Activated CD4-positive, alpha-beta T cell treated with anti-CD3 and anti-CD28 coated beads, Interleukin-2, amount 50 U/mL, for 48 hours (primary cell): ENCODE measurements at places on chromosomes 6 and 20.

DNA sequence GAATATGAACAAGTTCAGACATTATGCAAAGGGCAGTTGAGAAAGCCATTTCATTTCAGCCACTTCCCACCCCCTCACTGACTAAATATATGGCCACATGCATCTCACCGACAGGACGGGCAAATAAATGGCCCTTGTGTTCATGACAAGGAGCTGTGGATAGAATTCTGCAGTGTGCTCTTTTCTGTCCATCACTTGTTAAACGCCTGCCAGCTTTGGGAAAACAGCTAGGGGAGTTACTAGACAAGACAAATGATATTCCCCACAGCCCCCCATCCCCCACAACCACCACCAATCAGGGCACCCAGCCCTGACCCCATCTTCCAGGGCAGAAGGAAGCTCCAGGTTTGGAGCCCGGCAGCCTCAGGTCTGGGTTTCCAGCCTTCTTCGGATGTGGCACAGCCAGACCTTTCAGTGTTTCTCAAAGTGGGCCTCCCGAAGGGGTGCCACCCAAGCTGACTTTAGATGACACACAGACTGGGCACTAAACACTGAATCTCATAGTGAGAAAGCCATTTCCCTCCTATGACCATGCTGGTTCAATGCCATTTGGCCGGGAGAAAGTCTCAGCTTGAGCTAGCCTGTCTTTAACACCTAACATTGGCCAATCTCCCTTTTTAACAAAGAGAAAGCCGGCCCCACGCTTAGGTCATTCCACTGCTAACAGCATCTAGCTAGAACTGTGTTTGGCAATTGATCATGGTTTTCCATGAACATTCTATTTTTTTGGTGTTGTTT lies 4.0 kb upstream of the RIPOR3 start:
- no peak for DNase-seq

GRCh38 chr6:151733680-151734320 lies 73.7 kb upstream of the ESR1 start:
- DNase-seq = no peak

DNA sequence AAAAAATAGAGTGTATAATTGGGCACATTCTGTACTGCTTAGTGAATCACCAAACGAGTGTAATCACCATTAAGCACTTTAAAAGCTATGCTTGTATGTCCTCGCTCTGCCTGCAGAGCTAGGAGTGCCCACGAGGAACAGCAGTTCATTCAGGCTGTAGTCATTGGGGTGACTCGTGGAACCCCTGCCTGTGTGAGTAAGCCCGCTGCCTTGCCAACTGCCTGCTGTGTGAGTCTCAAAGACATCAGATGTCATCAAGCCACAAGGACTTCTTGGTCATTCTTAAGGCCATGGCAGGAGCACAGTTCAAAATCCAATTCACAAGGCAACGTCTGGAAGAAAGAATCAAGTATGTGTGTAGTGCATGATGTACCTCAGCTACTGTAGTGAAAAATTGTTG lies 60.4 kb downstream of the FOXO3 start:
- peak; percentile 30 for DNase-seq

- no peak for DNase-seq
Measured at GRCh38 chr6:170152989-170153388, 137.9 kb downstream of the DLL1 start.

- no peak for DNase-seq
Measured at GRCh38 chr20:6708010-6708409, 59.5 kb upstream of the BMP2 start.

DNA sequence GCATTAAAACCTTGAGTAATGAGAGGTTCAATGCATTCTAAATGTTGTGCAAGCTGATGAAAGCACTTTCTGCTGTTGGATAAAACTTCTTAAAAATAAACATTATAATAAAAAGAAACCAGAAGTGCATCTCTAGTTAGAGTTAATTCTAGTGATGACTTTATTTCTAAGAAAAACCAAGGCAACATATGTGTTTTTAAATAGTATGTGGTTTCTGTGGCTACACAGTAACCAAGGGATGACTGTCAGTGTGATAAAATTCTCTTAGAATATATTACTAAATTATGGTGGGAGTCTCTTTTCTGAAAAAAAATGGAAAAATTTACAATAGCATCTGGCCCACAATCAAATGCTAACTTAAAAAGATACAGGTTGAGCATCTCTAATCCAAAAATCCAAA lies 117.0 kb downstream of the ME1 start:
- DNase-seq = no peak

GRCh38 chr6:10733151-10733715 lies 10.4 kb downstream of the TMEM14C start:
- no peak for DNase-seq
